Bronchial epithelial cell (primary cell): ENCODE measurements at places on chromosomes 13 and 19. TPM values are rescaled to one million over a fixed set of nuclear protein-coding genes. Genes with fewer than 3 reads are reported as not detected.
A peak's percentile ranks its signal among the peaks of the same experiment; 100 is the strongest.

DNA sequence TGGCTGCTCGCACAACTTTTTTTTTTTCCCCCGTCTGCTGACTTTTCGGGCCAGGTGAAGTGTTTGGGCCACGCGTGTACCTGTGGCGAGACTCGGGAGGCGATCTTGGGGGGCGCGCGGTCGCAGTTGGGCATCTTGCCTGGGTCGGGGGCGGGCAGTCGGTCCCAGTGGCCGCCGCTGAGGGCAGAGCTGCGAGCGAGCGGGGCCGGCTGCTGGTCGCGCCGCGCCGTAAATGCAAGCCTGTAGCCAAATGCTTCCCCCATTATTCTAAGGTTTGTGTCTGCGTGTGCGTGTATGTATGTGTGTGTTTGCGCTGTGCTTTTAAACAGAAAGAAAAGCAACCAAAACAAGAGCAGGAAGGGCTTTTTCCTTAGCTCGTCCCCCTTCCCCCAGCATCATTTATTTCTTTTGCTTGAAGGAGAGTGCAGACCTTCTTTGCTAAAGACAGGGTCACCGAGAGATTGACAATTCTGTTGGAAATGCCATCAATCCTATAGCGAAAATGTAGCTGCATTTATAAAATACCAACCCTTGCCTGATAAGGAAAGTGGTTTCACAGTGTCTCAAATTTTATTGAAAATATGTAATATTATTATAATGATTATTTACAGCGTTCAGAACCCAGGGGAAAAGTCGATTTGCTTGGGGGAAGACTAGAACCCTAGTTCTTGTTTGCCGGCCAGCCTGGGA lies 143.2 kb upstream of the ZNF536 start:
- no peak for DNase-seq

DNA sequence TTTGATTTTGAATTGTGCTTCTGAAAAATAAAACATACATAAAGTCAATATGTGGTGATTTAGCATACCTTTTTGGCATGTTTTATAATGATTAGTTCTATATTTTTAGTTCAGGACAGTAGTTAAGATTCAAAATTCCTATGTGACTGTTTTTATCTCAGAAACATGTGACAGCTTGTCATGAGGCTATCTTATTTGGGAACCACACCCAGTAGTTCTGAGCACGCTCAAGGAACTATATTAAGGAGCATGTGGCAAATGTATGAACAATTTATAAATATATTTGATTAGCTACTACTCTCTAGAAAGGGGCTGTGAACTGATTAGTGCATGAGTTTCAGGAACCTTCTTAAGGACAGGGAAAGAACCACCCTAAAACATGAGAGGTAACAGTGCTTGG lies 38.8 kb downstream of the FGF9 start:
- peak; percentile 51 for DNase-seq

DNA sequence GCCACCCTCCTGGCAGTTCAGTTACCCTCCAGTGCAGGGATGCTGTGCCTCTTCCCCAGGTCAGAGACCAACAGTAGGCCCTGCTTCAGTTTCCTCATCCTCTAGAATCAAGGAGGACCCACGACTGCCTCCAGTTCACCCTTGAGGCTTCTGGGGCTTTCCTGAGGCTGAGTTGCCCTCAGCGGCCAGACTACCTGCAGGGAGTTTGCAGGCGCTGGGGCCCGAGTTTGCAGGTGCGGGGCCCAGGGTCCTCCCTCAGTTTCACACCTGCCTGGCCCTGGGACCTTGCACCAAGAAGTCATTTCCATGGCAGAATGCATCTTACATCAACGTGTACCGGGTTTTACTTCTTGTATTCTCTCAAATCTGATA lies 38.9 kb upstream of the C19orf12 start:
- no peak for DNase-seq

GRCh38 chr13:91323349-91323748 lies 24.1 kb upstream of the MIR17HG start:
- DNase-seq, result no peak

DNA sequence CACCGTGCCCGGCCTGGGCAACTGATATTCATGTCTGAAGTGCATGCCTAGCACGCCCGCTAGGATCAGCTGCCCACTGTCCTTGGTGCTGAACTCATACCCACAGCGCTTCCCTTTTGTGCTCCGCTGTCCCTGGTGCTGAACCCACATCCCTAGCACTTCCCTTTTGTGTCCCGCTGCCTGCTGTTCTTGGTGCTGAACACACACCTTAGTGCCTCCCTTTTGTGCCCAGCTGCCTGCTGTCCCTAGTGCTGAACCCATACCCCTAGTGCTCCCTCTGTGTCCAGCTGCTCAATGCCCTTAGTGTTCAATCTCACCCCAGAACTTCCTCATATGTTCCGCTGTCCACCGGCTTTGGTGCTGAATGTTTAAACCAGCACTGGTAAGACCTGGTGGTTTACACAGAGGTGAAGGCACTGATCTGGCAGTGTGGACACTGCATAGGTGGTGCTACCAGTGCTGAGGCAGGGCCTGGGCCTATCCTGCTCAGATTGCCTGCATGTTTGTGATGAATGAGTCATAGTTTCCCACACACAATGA lies 26.3 kb upstream of the SIGLEC11 start:
- DNase-seq, result peak; percentile 79

DNA sequence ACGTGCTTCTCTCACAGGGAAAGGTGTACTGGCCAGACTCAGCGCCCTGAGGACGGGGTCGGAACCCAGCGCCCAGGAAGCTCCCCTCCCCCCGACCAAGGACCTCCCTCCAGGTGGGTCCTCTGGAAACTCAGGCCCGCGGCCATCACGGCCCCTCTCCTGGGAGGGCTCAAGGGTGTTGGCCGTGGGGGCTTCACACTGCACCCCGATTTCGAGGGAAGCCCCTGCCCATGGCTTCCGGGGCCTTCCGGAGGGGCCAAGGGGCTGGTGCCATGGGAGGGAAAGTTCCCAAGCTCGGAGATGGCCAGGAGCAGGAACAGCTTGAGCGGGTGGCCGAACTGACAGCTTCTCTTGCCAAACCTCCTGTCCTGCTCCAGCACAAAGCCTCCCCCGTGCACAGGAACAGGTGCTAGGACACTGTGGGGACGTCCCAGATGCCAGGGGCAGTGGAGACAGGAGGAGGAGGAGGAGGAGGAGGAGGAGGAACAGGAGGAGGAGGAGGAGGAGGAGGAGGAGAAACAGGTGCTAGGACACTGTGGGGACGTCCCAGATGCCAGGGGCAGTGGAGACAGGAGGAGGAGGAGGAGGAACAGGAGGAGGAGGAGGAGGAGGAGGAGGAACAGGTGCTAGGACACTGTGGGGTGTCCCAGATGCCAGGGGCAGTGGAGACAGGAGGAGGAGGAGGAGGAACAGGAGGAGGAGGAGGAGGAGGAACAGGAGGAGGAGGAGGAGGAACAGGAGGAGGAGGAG lies 10.0 kb downstream of the SBNO2 start:
- no peak for DNase-seq

DKKL1 gene
- not detected in 2 replicates for total RNA-seq

DNA sequence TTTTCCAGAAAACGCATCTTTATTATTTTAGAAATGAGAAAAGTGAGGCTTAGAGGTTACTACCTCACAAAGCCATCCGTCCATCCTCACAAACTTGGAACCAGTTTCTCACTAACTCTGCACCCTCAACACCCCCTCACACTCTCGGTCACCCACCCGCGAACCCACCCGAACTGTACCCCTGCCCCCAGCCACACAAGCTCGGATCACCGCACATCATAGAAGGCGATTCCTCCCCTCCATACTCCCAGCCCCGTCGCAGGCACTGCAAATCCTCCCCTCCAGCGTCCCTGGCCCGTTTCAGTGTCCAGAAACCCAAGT lies 238 bp downstream of the ZNF260 start:
- DNase-seq, result no peak

GRCh38 chr19:495402-496111 lies 729 bp upstream of the MADCAM1 start:
- DNase-seq, result no peak
